Activated T-cell treated with anti-CD3 and anti-CD28 coated beads for 24 hours (primary cell): ENCODE measurements at places on chromosomes 13 and 19.

GRCh38 chr19:34173193-34173956 is 1.1 kb downstream of the LSM14A start:
- DNase-seq = peak; percentile 18

GRCh38 chr13:50917572-50917971 is 8.0 kb downstream of the RNASEH2B start:
- DNase-seq = no peak

DNA sequence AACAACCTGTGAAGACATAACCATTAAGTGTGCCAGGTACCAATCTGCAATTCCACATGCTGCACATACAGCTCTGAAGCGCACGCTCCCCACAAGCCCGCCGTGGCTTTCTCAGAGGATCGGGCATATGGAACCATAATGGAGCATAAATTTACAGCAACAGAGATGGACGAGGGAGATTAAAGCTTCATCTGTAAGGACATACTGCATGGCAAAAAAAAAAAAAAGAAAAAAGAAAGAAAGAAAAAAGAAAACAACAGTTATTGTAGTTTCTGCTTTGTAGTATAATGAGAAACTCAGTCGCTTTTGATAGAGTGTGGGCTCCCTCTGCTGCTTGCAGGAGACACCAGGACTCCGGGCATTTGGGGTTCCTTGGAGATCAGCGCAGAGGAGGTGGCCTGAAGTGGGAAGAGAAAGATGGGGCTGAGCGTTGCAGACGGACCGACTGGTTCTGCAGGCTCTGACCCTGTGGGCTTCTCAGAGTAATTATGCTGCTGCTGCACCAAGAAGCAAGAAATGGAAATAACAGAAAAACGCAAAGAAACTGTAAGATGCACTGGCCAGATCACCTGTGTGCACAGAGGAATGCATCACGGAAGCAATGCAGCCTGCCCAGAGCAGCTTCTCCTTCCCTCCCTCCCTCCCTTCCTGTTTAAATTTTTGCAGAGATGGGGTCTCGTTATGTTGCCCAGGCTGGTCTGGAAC is 10.8 kb upstream of the PDCD5 start:
- peak; percentile 6 for DNase-seq

DNA sequence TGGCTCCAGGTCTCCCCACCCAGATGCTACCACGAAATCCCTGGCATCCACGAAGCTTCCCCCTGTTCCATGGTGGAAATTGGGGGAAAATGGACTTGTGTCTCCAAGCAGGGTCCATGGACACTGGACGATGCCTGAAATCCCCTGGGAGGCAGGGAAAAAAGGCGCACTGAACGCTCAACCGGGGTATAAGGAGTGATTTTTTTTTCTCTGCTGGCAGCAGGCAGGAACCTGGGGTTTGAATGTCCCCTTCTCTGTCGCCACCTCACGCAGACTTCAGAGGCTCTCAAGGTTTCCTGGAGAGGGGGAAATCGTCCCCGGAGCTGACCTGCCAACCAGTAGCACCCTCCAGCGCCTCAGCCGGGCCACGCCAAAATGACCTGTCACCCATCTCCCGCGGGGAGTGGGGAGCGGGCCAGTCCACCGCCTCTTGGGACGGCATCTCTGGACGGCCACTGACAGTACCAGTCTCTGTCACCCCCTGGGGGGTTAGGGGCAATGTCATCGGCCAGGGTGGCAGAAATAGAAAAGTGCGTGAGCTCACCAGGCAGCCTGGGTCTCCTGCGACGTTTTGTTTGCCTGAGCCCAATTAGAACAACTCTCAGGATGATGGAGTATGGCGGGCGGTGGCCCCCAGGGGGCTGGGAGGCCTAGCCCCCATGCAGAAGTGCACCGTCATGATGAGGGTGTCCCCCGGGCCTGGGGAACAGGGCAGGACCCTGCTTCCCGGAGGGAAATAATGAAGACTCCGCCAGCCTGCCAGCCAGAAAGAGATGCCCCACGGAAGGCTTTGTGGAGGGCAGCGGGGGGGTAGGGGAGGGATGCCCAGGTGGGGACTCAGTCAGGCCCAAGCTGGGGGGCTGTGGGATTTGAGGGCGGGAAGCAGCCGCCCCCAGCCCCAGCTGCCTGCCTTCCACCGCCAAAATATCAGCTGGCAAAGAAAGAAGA is 2.6 kb downstream of the PTPRS start:
- no peak for DNase-seq

DNA sequence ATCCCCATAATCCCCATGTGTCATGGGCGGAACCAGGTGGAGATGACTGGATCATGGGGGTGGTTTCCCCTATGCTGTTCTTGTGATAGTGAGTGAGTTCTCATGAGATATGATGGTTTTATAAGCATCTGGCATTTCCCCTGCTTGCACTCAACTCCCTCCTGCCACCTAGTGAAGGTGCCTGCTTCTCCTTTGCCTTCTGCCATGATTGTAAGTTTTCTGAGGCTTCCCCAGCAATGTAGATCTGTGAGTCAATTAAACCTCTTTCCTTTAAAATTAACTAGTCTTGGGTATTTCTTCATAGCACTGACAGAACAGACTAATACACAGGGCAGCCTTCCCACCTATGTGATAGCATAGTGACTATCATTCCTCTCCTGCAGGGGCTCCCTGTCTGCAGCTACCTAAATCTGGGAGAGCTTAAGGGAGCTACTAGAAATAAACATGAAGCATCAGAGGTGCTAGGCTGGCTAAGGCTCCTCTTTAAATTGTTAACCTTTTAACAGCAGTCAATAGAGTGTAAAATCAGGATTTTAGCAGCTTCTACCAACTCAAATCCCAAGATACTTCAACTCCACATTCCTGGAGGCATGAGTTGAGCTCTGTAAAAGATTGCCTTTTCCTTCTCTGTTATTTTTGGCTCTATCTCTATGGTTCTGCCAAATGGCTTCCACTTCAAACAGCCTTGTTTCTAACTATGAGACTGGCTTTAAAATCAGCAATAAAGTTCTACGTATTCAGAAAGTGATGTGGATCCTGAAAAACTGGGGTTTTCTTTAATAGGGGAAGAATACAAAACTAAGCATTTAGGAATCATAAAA is 112.3 kb downstream of the VWA8 start:
- no peak for DNase-seq

DNA sequence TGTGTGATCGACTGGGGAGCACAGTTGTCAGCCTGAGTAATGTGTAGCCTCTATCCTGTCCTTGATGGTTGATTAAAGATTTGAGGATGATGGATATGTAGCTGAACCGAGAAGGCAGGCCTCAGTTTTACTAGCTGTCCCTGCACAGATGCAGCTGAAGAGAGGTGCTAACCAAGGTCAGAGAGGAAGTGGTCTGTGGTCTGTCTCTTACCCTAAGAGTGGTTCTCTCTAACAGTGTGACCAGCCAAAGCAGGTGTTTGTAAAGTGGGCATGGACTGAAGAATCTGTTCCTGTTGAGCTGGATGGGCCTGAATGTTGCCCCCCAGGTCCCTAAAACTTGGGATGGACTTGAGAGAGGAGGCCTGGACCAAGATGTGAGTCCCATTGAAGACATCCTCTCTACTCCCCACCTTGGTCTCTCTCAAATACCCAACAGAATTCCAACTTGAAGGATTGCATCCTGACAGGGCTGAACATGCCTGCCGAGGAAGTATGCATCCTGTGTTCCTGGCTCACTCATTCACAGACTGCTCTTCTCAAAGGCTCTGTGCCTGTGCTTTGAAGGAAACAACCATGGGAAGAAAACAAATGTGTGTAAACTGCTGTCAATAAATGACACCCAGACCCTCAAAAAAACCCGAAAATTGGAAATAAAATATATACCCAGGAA is 223.8 kb downstream of the MAB21L1 start:
- DNase-seq = no peak

DNA sequence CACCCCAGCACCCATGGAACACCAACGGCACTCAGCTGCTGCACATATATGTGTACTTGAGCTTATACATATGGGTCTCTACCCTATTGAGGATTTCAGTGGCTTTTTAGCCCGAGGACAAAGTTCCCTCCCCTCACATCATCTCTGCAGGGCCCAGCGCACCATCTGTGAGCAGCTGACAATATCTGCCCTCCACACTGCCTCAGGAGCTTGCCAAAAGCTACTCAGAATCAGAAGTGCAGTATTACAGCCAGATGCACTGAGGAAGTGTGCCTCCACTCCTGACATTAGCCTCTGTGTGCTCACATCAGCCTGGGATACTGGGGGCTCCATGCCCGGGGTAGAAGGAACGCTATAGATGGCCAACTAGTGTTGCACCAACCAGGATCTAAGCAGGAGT is 903.9 kb downstream of the UQCRFS1 start:
- no peak for DNase-seq

DNA sequence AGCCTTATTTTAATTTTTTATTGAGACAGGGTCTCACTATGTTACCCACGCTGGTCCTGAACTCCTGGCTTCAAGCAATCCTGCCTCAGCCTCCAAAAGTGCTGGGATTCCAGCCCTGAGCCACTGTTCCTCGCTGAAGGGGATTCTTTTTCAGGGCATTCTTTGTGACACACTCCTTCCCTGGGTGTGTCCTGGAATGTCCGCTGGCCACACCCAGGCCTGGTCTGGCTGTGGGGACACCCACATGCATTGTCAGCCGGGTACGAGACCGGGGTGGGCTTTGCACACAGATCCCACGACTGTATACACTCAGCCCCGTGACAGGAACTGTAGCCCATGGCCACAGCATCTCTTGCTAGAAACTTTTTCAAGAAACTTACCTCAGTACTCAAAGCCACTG is 34.4 kb upstream of the GATAD2A start:
- no peak for DNase-seq

GRCh38 chr19:43983544-43983911 is 460 bp upstream of the ZNF155 start:
- no peak for DNase-seq

- no peak for DNase-seq
These were observed 1.6 kb downstream of the NACC1 start for GRCh38 chr19:13119627-13120026.

- no peak for DNase-seq
These were observed 46.8 kb downstream of the SLC7A1 start for GRCh38 chr13:29548722-29549121.

GRCh38 chr19:4077800-4078684 is 11.3 kb upstream of the ZBTB7A start:
- no peak for DNase-seq
